Activated CD4-positive, alpha-beta T cell treated with anti-CD3 and anti-CD28 coated beads, Interleukin-2, amount 50 U/mL, for 48 hours (primary cell): ENCODE measurements at places on chromosomes 6 and 20.

DNA sequence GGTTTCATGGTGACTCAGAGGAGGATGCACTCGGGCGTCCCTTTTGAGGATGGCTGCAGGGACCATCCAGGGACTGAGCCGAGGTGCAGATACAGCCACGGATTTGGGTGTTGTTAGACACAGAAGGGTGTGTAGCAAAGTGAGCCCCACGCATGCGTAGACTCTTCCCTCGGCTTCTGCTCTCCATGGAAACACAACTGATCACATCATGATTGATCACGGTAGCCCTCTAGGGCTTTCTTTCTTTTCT is 606 bp upstream of the ULBP1 start:
- DNase-seq: peak; percentile 52

DNA sequence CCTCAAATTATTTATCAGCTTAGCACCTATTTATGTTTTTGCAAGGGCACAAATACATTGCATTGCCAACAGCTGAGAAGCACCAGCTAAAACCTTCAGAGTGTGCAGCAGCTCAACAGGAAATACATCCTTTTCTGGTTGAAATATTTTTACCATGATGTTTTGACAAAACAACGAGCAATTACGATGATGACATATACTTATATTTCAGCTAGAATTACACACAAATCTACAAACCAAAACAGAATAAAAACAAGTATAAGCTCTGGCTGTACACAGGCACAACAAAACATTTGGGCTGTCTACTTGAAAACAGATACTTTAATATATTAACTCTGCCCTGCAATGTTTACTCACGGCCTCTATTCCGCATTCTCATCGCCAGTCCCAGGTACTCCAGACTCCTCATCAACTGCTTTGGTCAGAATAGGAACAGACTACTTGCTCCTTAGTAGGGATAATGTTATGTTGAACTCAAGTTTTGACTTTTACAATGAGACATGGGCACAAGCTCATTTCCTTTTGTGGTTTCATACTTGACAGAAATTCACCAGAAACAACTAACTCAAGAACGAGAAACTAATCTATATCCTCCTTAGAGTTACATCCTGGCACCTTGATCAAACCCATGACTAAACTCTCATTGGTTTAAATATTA is 377.6 kb downstream of the ESR1 start:
- DNase-seq: no peak

GRCh38 chr20:13458860-13459451 is 179.8 kb downstream of the TASP1 start:
- peak; percentile 2 for DNase-seq

DNA sequence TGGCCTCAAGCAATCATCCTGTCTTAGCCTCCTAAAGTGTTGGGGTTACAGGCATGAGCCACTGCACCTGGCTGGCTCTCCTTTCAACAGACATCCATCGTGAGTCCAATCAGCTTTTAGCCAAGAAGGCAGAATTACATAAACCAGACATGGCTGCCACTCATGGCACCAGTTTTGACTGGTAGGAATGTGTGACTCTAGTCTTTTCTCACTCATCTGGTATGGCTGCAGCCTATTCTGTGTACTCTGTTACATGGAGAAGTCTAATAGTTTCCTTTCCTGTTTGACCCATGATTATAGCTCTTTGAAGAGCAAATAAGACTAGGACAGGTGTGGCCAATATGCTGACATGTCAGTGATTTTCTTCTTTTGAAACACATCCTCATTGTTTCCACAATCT is 27.0 kb upstream of the RNF144B start:
- no peak for DNase-seq

GRCh38 chr20:3751675-3752385 is 15.7 kb downstream of the ADISSP start:
- DNase-seq: peak; percentile 71

DNA sequence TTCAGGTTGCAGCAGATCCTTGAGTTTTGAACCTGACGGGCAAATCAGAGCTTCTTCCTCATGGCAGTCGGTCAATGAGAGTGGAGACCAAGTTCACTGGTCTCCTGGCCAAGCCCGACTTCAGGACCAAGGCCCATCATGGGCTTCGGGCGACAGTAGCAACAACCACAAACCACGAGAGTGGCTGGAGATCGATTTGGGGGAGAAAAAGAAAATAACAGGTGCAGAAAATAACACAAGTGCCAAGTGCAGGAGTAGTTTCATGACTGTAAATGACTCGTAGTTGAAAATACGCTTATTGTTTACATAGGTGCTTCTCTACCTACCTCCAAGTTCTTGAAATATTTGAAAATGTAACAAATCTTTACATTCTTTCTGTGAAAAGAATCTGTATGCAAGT is 56.1 kb downstream of the DCBLD1 start:
- DNase-seq: no peak

DNA sequence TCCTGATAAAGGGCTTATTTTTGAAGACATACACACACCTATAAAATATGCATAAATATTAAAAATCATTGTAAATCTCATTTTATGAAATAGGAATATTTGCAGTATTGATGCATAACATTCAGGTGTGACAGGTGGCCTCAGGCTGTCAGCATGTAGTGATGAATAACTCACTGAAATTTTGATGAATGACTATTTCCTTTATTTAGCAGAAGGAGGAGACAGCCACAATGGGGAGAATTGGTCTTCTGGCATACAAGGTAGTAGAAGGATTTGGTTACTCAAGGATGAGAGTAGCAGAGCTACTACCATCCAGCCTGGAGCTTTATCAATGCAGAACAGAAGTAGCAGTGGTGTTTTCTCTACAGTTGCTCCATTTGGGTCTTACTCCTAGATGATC is 47.2 kb downstream of the RGS17 start:
- no peak for DNase-seq

- peak; percentile 11 for DNase-seq
Observed at GRCh38 chr6:129253727-129254126, 370.8 kb downstream of the LAMA2 start.

DNA sequence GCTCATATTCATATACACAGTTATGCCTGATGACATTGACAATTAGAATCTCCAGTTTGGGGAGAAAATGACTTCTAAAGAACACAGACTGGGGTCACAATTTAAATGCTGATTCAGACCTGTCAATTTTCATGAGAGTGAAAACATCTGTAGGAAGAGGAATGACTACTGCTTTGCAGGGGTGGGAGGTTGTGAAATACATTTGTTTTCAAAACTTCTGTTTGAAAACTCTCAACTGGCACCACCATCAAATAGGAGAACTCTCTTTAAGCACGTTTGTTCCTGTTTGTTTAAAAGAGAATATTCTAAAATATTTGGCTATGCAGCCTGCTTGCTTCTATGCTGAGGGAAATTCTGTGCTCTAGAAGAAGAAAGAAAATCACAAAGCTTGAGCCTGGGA is 50.8 kb upstream of the ADGRF5 start:
- DNase-seq: no peak

DNA sequence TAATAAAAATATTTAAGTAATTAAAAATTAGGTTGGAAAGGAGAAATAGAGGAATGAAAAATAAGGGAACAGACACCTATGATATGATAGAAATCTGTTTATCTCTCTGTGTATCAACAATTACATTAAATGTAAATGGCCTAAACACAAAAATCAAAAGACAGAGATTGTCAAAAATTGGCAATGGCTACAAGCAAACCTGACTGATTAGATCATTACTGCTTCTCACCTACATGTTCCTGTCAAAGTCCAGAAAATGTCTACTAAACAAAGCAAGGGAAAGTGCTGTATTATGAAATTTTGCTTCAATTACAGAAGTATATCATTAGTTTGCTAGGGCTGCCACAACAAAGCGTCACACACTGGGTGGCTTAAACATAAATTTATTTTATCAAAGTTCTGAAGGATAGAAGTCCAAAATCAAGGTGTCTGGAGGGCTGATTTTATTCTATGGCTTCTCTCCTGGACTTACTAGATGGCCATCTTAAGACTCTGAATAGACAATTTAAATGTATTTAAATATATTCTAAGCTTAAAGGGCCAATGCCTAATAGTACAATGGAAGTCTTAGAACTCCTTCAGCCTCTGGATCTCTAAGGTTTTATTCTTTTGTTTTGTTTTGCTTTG is 6.3 kb downstream of the ME1 start:
- no peak for DNase-seq

- DNase-seq: no peak
Observed at GRCh38 chr6:72954716-72955115, 270.6 kb downstream of the KHDC1L start.

- no peak for DNase-seq
Observed at GRCh38 chr6:107495196-107495643, 5.3 kb downstream of the SOBP start.

- DNase-seq: no peak
Observed at GRCh38 chr6:148367411-148368024, 24.9 kb downstream of the SASH1 start.

DNA sequence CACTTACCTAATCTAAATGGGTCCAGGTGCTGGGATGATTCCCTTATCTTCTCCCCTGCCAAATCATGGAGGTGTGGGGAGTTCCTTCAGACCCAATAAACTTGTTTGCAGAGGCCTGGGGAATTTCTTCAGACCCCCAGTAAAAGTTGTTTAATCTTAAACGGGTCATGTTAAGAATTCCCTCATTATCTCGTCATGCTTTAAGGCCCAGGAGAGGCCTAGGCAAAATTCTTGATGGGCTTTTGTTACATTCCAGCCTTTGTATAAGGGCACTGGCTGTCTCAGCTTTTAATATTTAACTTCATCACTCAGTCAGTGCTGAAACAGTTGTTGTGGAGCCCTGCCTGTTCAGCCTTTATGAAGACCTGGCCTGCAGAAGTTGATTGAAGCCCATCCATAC is 11.0 kb upstream of the SLC35B3 start:
- DNase-seq: no peak

DNA sequence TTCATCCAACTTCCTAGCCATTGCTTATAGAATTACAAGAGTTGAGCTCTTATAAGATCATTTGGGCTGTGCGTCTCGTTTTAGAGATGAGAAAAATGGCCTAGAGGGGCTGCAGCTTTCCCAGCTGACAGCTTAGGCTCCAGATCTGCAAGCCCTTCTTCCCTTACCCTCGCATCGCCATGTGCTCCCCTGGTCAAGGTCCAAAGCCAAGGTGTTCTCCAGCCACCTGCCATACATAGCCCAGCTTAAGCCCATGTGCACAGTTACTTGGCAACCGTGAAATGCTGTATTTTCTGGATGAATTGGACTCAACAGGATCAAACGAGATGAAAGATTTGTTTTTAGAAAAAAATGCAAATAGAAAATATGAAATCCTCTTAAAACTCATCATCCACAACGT is 7.9 kb downstream of the MAP3K4 start:
- DNase-seq: no peak

DNA sequence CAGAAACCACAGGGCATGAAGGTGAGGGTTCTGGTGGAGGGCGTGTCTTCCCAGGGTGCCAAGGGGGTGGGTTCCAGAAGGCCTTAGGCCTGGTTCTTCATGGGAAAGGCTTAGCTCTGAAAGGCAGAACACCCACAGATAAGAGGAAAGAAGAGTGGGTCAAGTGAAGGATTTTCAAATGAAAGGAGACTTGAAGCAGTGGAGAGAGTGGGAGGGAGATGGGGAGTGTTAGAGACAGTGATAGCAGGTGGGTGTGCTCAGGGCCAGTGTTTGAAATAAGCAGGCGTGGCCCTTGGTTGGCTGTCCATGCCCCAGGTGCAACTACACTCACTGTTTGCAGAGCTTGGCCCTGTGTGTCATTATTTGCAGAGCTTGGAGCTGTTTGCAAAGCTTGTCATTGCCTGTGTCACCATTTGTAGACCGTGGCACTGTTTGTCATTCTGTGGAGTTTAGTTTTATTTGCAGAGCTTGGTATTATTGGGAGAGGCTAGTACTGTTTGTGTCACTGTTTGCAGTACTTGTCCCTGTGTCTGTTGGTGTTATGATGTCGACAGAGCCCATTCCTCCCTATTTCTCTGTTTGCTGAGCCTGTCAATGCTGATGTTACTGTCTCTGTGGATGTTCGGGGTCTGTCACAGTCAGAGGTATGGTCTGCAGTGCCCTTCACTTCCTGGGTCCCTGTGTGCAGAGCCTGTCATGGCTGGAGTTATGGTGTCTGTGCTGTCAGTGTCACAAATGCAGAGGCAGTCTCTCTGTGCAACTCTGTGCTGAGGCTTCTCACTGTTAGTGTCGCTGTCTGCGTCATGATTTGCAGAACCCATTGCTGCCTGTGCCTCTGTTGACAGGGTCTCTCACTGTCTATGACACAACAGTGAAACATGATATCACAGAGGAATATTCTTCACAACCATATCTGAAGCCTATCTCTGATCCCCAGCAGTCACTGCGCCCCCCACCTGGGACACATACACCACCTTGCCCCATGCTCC is 127.7 kb upstream of the LRFN2 start:
- no peak for DNase-seq

DNA sequence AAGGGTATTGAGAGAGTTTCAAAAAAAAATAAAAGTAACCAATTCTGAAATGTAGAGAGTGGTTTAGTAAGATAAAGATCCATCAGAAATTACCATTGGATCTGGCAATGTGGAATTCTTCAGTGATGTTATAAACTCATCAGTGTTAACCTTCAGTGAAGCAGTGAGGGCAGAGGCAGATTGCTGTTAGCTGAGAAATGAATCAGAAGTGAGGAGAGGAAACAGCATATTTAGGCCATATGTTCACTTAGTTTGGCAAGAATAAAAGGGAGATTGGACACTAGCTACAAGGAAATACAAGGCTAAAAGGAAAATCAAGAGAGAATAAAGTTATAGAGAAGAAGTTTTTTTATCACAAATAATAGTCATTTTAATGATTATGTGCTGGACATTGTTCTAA is 9.6 kb downstream of the KCNQ5 start:
- DNase-seq: no peak

DNA sequence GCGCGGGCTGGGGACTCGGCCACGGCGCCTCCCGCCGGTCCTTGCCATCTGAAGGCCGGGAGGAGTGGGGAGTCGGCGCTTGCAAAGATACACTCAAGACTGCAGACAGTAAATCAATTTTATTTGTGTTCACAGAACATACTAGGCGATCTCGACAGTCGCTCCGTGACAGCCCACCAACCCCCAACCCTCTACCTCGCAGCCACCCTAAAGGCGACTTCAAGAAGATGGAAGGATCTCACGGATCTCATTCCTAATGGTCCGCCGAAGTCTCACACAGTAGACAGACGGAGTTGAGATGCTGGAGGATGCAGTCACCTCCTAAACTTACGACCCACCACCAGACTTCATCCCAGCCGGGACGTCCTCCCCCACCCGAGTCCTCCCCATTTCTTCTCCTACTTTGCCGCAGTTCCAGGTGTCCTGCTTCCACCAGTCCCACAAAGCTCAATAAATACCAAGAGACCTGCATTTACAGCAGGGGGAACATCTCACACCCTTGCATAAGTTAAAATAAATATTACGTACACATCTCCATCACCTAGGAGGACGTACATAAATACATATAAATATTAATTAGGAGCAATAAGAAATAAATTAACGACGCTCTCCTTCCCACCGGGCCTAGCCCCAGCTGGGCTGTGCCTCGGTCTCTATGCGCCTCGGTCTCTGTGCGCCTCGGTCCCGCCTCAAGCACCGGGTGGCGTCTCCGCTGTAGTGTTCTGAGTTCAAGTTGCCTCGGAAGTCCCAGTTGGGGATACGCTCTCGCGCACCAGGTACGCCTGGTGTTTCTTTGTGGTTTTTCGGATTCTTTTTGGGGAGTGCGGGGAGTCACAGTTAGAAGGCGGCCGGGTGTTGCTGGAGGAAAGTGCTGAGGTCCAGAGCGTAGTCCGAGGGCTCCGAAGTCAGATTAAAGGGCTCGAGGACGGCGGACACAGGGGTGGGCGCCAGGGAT is 889 bp upstream of the FLOT1 start:
- DNase-seq: peak; percentile 53
